Cerebellum (tissue), 4 donors: ENCODE measurements at places on chromosomes 3 and 15. TPM values are rescaled to one million over a fixed set of nuclear protein-coding genes. Genes with fewer than 3 reads are reported as not detected.

CHL1 gene
- total RNA-seq, result 490 TPM

- DNase-seq, result no peak
Observed at GRCh38 chr3:21509731-21510470, 241.1 kb downstream of the ZNF385D start.

DNA sequence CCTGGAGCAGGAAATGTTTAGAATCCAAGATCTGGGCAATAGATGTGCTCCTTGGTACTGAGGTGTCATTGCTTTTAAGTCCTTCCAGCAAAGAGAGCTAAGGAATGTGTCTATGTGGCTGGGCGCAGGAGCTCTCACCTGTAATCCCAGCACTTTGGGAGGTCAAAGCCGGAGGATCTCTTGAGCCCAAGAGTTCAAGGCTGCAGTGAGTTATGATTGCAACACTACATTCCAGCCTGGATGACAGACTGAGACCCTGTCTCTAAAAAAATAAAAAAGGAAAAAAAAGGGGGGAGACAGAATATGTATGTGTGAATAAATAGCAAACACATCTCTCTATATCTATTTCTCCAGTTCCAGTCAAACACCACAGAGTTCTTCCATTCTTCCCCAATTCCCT, 4.3 kb upstream of the GPR62 start:
- no peak for DNase-seq

- DNase-seq, result no peak
Observed at GRCh38 chr3:61780455-61781228, 219.3 kb downstream of the PTPRG start.

BFSP2 gene
- total RNA-seq, result not detected

- peak; percentile 55 for DNase-seq
Observed at GRCh38 chr15:65101411-65101890, 13.5 kb downstream of the UBAP1L start.

DNA sequence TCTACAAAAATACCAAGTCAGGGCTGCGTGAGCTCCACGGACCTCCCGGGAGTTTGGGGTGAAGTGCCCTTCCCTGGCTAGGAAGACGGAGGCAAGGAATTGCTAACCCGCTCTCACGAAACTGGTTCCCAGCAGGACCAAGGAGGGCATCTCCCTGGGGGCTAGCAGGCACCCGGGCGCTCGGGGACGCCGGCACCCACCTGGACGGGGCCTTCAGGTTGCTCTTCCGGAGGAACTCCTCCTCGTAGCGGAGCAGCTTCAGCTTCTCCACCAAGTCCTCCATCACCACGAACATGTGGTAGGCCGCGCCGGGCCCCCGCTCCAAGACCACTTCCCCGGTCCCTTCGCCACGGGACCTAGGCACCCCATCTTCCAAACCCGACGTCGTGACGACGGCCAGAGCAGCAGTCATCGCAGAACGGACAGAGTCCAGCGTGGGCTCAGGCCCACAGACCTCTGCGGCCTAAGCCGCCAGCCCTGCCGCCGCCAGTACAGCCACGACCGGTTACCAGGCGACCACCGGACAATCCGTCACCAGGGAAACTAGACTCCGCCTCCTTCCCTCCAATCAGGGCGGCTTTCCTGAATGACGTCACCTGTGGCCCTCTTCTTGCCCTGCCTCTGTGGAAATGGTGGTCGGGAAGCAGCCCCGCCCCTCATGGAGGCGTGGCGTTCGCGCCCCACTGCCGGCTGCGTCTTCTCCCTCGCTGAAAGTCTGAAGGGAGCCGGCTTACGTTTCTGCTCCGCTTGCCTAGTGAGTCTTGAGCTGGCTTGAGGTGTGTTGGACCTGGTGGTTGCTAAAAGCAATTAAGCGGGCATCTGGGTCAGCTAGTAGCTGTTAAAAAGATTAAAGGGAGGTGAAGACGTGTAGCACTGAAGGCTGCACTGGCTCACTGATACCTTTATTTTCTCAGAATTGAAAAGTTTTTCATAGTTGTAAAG, at the start of gene IFT57:
IFT57 (minus strand) TSS at position 514 of the 942 bp plus-strand sequence; CDS start at position 412, 102 bp downstream.
- peak; percentile 98 for DNase-seq

- no peak for DNase-seq
Observed at GRCh38 chr3:185283374-185283935, 29.6 kb upstream of the EHHADH start.

DNA sequence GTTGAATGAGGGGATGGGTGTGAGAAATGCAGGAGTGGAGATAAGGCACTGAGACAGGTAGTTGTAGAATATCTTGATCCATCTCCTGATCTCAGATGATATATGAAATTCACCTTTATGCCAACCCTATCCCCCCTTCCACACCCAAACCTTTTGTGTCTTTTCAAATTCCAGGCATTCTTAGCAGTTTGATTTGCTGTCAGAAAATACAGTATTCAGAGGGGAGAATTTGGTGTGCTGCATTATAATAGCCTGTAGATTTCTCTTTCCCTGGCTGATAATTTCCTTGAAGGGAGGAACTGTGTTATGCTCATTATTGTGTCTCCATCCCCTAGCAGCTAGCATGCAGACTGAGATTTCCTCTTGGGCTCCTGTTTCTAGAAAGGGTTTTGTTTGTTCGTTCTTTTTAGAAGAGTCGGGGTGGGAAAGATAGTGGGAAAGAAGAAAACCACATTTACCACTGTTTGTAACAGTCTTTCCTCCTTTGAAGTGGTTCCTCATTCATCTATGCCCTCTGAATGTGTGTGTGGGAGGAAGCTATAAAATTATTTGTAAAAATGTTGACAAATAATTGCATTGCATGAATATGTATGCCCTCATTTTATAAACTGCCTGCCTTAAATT, 373.4 kb downstream of the DIPK2A start:
- no peak for DNase-seq

EPHA6 gene
- total RNA-seq, result 51.0 TPM

DNA sequence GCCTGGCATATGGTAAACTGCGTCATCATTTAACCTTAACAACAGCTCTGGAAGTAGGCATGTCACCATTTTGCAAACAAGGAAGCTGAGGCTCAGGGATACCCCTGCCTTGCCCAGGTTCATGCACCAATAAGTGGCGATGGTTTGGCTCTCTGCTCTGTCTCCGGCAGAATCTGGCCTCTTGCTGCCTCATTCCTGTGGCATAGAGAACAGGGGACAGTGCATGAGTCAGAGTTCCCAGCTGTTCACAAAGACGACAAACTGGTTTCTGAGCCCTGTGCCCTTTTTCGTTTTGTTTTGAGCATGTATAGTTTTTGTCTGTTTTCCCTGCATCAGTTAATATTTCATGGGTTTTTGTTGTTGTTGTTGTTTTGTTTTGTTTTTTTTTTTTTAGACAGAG, 236.8 kb downstream of the OPA1 start:
- DNase-seq, result no peak

CPB1 gene
- total RNA-seq, result not detected

DNA sequence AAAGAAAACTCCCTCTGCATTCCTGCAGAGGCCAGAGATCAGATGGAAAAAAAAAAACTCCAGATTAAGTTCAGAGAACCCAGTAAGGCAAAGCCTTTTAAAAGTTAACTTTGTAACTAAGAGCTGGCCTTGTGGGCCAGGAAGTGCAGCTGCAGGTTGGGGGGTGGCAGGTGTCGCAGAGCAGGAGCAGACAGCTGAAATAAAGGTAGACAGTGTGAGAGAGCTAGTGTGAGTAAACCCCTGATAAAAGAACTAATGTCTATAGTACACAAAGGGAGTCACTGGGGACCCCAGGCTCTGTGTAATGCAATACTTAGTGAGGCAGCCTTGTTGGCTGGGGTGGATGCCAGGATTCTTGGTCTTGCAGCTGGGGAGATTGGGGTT, 42.1 kb downstream of the PPCDC start:
- DNase-seq, result no peak

DNA sequence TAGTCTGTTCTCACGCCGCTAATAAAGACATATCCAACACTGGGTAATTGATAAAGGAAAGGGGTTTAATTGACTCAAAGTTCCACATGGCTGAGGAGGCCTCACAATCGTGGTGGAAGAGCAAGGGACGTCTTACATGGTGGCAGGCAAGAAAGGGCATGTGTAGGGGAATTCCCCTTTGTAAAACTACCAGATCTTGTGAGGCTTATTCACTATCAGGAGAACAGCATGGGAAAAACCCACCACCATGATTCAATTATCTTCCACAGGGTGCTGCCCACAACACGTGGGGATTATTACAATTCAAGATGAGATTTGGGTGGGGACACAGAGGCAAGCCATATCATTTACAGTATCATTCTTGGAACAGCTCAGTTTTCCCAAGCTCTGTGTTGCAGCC, 268.0 kb downstream of the SUCLG2 start:
- no peak for DNase-seq

GRCh38 chr3:78455712-78456433, 1311.9 kb downstream of the ROBO1 start:
- DNase-seq, result no peak

DNA sequence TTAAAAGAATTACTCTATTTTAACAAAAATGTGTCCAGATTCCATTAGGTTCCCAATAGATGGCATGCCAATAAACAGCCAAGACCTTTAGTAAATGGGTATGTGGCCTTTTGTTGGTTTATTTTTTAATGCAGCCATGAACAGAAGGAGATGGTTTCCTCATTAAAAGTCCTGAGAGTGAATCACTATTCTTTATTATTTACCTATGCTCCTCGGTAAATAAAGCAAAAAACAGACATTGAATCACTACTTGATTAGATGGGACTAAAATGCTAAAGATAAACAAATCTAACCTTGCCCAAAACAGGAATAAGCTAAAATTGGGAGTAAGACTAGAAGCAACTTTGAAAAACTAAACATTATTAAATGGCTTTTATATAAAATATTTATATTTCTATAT, 94.2 kb downstream of the TNIK start:
- no peak for DNase-seq

- DNase-seq, result no peak
Observed at GRCh38 chr15:90106522-90107117, 4.4 kb upstream of the IDH2 start.

CTXN2 gene
- 1.00 TPM for total RNA-seq

BRPF1 gene
- total RNA-seq, result 15.0 TPM
